CD4-positive, alpha-beta T cell treated with Interleukin-2 at 100 ng/mL for 4 hours (primary cell): ENCODE measurements at places on chromosomes 5 and 9.
A peak's percentile ranks its signal among the peaks of the same experiment; 100 is the strongest.

GRCh38 chr9:34203992-34204635 is 25.3 kb downstream of the UBAP1 start:
- DNase-seq: no peak

GRCh38 chr9:1427875-1428274 is 377.7 kb downstream of the DMRT2 start:
- no peak for DNase-seq

DNA sequence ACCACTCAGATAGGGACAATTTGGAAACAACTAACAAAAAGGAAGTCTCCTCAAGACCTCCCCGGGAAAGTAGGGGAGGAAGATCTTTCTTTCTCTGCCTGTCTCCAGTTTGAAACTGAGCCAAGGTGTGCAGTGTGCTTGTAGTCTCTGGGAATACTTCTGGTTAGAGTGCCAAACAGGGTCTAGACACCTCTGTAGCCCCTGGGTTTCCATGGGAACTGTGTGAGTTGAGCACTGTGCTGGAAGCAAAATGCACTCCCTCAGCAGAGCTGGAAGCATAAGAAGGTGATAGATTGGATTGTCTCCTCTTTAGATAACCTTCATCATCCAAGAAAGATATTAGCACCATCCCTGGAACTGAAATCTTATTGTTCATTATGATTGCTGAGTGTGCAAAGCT is 129.2 kb upstream of the TNPO1 start:
- DNase-seq: no peak

- DNase-seq: no peak
Observed at GRCh38 chr5:128287740-128288139, 204.2 kb downstream of the SLC12A2 start.

- no peak for DNase-seq
Observed at GRCh38 chr5:1513326-1514026, 10.3 kb downstream of the LPCAT1 start.

DNA sequence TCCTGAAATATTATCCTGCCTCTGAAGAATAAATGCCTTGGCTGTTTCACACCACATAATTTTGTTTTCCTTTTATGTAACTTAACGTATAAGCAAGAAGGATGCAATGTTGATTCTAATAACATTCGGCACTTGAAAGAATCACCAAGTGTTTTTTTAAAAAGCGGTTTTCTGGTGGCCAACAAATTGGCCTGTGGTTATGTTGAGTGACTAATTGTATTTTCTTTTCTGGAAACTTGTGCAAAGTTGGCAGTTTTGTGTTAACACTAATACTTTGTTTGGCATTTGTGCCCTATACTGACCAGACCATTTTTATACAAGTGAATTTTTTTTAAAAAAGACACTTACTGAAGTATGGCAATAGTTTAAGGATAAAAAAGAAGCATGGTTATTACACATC is 452.7 kb downstream of the BNC2 start:
- no peak for DNase-seq

GRCh38 chr5:101976933-101977332 is 319.2 kb downstream of the SLCO4C1 start:
- no peak for DNase-seq

DNA sequence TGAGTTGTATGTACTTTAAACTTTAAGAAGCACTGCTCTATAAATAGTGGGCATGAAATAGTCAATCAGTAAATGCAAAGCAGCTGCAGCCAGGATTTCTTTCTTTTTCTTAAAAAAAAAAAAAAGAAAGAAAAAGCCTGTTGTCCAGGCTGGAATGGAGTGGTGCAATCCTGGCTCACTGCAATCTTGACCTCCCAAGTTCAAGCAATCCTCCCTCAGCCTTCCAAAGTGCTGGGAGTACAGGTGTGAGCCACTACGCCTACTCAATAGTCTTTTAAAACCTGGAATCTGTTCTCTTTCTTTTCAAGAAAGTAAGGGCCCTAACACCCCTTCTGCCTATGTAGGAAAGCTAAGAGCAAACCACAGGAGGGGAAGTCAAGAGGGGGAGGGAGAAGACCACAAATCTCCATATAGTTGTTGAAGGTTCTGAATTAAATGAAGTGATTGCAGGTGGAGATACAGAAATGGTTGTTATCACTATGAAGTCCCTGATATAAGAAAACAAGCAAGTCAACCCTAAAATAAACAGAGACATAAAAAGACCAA is 20.6 kb upstream of the TPD52L3 start:
- DNase-seq: no peak

- DNase-seq: no peak
Observed at GRCh38 chr9:133050781-133051180, 11.0 kb upstream of the CEL start.

DNA sequence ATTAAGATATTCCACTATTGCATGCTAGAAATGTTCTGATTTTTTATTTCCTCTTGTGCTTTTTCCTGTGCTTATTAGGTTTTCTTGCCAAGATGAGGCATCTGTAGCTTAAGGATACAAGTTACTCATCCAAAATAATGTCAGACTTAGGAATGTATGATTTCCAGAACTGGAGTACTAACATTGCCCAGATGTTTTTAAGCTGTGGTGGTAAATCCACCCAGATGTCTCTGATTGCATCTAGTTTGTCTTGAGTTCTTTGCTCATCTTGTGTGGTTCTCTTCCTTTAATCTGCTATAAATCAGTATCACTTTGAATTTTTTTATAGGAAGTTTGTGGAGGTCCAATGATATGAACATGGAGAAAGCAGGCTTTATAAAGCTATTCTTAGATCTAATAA is 337.5 kb upstream of the ZNF608 start:
- no peak for DNase-seq

GRCh38 chr5:56116599-56117141 is 116.5 kb downstream of the ANKRD55 start:
- DNase-seq: no peak

DNA sequence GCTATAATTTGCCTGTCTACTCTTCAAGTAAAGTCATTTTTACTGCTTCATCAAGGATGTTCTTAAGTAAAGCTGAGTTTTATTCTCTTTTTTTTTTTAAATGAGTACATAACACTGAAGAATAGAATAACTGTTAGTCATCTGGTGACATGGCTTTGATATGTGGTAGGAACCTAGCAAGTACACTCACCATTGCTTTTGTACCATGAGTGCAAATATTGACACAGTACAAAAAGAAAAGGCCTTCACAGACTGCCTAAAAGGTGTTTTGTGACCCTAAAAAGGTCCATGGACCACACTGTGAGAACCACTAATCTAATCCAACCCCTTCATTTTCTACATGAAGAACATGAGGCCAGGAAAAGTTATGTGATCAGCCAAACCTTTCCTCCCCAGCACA is 55.0 kb downstream of the ECPAS start:
- no peak for DNase-seq

- no peak for DNase-seq
Observed at GRCh38 chr5:91118354-91118753, 264.8 kb downstream of the ARRDC3 start.

- no peak for DNase-seq
Observed at GRCh38 chr5:54401515-54401914, 54.0 kb upstream of the HSPB3 start.

DNA sequence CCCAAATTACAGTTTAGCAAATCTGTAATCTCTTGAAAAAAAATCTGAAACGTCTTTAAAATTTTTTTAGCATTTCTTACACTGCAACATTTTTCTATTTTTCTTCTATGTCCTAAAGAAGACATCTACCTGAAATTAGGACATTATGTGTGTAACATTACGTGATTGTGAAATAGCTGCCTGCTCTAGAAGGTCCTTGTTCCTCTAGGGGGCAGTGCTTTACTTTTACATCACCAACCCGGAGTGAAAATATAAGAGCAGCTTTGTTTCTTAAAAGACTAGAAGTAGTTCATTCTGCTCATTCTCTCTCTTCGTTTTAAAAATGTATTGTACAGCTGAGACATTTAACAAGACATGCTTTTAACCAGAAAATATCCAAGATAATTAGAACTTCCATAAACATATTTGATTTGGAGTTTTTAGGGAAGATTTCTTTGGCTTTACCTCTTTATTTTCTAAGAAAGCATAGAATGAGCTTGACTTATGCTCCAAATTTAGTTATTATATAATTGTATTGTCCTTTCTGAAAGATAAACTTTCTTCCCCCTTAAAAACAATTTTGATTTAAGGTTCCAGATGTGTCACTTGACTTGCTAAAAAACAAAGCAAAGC is 48.1 kb upstream of the RIOK2 start:
- DNase-seq: peak; percentile 55

DNA sequence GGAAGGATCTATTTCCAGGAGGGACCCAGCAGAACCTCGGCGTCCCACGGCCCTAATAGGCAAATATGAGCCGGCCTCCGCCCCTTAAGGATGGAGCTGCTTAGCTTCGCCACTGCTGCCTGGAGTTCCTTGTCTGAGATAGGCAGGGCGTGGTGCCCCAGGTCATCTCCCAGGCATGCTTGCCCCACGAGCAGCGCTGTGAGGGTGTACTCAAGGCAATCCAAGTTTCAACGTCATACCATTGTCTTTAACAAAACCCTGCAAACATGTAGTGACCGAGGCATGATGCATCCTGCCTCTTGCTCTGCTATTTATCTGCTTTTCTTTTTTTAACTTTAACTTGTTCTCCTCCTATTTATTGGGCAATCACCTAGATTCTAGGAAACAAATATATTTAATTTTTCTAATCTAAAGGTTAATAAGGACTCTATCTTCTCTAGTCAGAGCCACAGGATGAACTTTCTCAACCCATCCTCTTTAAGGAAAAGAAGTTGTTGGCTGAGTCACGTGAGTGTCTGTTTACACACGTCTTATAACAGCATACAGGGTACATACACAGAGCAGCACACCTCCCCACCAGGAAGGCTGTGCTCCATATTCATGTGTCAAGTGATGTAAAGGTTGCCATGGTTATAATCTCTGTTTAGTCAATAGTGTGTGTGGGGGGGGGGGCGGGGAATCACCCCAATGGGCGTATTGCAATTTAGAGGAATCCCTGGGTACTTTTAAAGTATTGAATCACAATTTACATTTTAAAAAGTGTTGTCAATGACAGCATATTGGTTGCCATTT is 27.3 kb upstream of the ZSWIM6 start:
- DNase-seq: peak; percentile 3

DNA sequence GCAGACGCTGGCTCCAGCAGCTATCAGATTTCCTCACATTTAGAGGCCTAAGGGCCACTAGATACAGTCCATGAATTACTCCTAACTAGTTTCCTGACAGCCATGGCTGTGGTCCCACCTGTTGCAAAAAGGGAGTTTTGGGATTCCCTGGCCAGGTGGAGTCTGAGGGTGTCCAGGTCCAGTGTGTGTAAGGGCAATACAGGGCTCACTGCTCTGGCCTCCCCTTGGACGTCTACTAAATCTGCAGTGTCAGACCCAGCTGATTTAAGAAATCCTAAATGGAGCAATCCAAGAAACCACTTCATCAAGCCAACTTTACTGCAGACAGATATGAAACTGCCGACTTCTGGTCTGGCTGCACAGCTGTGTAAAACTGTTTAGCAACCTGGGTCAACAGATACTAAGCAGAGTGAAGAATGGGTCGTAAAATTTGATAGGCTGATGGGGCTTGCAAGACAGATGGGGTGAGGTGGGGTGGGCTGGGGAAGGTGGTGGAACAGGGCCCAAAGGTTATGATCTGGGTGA is 116.4 kb downstream of the GADD45G start:
- DNase-seq: no peak

GRCh38 chr5:43161244-43161643 is 30.8 kb upstream of the NIM1K start:
- DNase-seq: peak; percentile 22

DNA sequence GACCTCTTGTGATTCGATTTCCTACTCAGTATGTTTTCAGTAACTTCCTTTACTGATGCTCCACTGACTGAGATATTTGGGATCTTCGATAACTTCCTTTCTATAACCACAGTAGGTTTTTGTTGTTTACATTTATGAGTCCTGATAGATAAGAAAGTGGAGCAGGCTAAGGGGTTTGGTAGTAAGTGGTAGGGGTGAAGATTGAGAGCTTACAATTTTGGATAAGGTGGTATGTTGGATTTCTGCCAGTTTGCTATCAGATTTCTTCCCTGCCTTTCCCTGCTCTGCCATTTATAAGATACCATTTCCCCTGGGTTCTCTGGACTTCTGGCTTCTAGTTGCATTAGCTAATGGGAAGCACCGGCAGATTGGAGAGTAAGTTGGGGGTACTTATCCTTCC is 7.9 kb upstream of the NDUFS4 start:
- no peak for DNase-seq

DNA sequence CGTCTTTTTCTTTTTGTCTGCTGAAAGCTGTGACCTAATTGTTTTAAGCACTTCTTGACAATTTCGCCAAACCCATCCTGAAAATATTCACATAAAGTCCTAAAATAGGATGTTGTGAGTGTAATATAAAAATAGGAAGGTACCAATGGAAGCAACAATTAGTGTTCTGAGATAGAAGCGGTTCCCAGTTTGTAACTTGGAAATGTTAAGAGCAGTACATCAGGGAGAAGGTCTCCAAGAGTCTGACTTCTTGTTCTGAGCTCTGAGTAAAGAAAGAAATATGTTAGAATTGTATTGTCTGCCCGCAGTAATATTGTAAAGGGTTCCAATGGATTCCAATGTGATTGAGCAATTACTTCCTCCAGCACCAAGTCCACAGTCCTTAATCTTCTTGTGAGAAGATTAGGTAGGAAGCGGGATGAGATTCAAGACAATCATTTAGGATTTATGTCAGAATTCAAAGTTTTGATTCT is 3.9 kb downstream of the VCAN start:
- no peak for DNase-seq

DNA sequence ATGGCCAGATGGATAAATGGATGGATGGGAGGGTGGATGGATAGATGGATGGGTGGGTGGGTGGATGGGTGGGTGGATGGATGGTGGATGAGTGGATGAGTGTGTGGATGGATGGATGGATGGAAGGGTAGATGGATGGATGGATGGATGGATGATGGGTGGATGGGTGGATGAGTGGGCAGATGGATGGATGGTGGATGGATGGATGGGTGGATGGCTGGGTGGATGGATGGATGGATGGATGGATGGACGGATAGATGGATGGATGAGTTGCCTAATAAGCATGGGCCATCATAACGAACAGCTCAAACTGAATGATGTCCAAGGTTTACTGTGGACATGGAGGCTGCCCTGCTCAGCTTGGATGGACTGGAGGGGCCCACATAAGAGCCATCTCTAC is 89.8 kb upstream of the SMIM23 start:
- no peak for DNase-seq

GRCh38 chr5:170249355-170249754 is 16.6 kb downstream of the C5orf58 start:
- no peak for DNase-seq

DNA sequence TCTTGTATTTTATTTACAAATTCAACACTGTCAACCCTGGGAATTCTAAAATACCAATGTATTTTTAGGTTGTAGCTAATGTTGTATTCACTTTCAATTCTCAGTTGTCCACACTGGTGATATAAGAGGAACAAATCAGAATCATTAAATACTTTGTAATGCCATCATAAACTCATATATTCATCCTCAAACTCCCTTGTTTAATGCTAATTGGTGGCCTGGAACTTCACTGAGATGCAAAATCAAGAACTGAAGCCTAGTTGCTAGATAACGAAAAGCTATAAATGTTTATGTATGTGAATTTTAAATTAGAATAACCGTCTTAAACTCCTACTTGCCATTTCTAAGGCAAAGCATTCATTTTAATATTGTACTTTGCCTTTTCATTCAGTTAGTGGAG is 274.7 kb downstream of the RAB3C start:
- no peak for DNase-seq

- DNase-seq: no peak
Observed at GRCh38 chr5:79955941-79956670, 35.0 kb downstream of the MTX3 start.
